ENCODE measurements at places on chromosomes 5 and 9.

DNA sequence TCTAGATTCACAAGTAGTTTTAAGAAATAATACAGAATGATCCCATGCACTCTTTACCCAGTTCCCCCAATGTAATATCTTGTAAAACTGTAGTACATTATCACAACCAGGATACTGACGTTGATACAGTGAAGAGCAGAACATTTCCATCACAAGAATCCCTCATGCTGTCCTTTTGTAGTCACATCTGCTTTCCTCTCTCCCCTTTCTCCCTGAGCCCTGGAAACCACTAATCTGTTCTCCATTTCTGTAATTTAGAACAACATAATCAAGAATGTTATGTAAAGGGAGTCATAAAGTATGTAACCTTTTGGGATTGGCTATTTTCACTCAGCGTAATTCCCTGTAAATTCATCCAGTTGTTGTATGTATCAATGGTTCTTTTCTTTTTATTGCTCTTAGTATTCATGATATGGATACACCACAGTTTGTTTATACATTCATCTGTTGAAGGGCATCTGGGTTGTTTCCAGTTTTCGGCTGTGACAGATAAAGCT is 61.1 kb downstream of the ERCC6L2 start:
- no peak for DNase-seq

DNA sequence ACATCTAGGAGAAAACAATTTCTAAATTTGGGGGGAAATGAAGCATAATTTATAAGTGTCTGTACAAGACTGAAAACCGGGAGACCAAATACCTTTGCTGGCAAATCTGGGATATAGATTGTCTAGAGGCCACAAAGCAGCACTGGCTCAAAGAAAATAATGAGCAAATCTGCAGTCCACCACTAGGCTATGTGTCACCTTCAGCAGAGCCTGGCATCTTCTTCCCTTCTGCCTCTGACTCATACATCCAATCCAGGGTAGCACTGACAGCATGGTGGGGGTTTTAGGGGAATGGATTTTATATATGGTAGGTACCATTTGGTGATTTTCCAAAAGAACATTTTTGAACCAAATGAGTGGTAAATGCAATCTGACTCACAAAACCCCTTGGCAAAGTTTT is 12.8 kb downstream of the FAM81B start:
- no peak for DNase-seq

DNA sequence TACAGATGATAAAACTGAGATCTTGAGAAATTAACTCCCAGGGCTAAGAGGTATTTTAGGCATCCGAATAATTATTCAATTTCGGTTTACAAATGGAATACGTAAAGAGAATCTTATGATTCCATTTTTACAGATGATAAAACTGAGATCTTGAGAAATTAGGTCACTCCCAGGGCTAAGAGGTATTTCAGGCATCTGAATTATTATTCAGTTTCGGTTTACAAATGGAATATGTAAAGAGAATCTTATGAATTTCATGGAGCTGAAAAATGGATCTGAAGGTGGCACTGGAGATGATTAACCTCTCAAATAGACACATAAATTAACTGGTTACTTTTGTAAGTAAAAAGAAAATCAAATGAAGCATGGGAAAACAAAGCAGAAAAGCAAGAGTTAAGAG is 44.2 kb downstream of the FGF1 start:
- DNase-seq: no peak

DNA sequence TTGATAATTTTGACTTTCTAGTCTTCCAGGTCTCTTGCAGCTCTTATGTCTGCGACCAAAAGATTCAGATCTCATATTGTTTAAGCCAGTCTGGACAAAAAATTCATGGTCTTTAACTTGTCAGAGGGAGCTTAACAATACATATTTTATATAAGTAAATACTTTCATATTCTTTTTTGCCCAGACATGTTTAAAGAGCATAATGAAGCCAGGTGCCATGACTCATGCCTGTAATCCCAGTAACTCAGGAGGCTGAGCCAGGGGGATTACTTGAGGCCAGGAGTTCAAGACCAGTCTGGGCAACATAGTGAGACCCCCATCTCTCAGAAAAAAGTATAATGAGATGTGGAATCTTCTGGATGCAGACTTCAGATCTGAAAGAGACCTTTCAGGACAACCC is 69.8 kb downstream of the JMY start:
- no peak for DNase-seq

DNA sequence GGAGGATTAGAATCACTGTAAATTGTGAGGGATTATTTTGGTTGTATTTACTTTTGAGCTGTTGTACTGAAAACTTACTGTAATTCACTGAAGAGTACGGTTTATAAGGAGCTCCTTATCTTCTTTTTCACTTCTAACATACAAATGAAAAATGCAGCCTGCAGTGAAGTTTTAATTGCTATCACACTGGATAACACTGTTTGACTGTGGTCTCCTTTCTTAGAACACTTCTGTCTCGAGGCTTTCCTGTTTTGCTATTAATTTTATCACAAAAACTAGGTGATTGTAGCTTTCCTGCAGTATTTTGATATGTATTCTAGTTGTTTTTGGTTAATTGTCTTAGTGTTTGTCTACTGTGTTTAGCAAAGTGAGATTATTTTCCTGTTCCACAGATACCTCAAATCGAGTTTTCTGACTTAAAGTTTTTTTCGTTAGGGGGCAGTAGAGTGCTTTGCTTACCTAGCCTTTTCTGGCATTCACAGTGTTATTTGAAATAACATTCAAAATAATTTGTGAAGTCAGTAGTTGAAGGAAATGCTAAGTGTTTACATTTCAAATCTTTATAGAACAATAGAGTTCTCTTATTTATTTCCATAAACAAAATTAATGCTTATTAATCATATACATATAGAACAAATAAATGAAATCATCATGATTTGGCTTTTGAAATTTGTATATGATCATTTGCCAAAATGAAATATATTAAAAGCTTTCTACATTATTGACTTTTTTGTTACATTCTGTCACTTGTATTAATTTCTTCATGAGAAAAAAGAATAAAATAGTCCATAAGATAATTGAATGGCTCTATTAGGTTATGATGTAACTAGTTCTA is 52.9 kb downstream of the COMMD10 start:
- no peak for DNase-seq

DNA sequence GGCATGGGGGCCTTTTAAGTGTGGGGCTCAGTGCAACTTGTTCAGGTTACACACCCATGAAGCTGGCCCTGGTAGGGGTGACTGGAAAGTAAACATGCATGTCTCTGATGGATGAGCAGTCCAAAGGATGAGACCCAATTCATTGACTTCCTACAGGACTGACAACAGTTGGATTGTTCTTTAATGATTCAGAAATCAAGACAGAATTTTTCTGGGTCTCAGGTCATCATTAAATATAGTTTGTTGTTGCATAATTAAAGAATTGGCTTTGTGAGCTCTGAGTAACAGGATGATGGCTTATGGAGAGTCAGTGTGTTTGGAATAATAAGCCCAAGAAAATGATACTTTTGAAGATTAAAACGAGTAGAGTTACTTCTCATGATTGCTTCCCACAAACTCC is 604.2 kb upstream of the CLINT1 start:
- DNase-seq: no peak

DNA sequence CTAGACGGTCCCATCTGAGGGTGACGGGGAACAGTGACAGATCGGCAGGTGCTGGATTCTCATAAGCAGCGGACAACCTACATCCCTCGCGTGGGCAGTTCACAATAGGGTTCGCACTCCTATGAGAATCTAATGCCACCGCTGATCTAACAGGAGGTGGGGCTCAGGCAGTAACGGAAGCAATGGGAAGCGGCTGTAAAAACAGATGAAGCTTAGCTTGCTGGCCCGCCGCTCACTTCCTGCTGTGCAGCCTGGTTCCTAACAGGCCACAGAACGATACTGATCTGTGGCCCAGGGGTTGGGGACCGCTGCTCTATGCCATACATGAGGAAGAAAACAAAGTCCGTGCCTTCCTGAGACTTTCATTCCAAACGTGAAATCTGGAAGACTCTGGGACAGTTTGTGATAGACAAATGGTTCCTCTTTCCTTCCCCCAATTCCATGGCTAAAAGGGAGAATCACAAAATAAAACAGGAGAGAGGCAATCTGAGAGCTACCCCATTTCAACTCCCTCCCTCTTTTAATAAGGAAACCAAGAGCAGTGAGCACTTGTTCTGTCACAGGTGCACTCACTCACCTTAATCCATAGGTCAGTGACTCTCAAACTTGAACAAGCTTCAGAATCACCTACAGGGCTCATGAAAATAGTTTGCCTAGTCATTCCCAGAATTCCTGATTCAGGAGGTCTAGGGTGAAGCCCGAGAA is 12.1 kb downstream of the PDCL start:
- DNase-seq: peak; percentile 33

GRCh38 chr5:33713136-33713765 is 178.5 kb downstream of the ADAMTS12 start:
- no peak for DNase-seq

DNA sequence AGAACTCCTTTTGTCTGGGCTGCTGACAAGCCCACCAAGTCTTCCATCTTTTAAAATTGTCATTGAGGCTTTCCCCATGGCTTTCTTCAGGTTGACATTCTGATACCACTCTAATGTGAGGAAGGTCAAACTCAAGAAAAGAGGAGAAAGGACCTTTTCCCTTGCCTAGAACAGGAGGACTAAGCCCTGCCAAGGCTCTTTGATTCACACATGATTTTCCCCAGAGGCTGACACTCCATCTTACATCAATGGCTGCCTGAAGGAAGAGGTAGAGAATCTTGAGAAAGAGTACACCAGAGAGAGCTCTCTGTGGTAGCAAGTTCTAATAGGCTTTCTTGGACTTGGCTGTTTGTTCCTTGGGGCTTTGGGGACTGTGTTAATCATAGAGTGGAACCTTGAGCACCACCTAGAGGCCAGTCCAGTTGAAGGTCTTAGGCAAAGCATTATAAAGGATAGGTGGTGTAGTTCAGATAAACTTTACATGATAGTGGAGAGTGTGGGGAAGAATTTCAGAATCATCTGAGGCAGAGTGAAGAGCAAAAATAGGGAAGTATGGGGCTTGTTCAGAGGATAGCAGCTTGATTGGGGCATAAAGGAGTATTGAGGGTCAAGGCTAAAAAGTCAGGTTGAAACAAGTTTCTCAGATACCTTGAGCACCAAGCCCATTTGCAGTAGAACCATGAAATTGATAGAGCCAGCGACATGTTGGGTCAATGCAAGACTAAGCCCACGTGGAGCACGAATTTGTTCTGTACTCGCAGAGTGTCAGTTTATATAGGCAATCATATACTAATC is 36.7 kb downstream of the NDFIP1 start:
- peak; percentile 6 for DNase-seq

DNA sequence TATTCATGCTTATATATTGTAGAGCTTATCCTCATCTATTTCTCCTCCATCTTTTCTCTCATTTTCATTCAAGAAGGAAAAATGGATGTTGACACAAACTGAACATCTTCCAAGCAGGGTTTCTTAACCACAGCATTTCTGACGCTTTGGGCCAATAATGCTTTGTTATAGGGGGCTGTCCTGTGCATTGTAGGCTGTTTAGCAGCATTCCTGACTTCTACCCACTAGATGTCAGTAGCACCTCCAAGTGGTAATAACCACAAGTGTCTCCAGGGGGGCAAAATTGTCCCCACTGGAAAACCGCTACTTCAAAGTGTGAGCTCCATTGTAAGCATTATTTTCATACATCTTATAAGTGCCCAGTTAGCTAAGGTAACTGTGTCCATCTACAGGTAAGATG is 2.6 kb upstream of the TXNDC8 start:
- DNase-seq: no peak

- peak; percentile 17 for DNase-seq
Observed at GRCh38 chr9:35749515-35750255, 598 bp downstream of the RGP1 start.

- DNase-seq: no peak
Observed at GRCh38 chr5:54882101-54882500, 103.3 kb downstream of the ESM1 start.

- DNase-seq: no peak
Observed at GRCh38 chr5:125487231-125487630, 740.8 kb upstream of the ZNF608 start.

- DNase-seq: no peak
Observed at GRCh38 chr9:125600194-125600593, 106.8 kb downstream of the MAPKAP1 start.

GRCh38 chr9:114394523-114395333 is 6.9 kb upstream of the AKNA start:
- DNase-seq: no peak

- no peak for DNase-seq
Observed at GRCh38 chr9:6632516-6633183, 12.9 kb downstream of the GLDC start.

DNA sequence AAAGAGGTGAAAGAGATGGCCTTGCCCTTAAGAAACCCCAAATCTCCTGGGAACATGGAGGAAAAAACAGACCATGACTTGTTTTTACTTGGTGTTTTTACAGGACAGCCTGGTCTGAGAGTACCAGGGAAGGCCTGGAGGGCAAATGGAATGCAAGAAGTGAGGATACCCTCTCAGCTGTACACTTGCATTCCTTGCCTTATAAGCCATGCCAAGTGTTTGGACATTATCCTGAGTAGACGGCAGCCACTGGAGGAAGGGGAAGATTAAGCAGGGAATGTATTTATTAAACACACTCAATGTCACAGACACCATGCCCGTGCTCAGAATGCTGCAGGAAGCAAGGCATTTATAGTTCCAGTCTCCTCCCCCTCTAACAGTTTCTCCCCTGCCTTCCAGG is 581.4 kb downstream of the CDK5RAP2 start:
- no peak for DNase-seq

- no peak for DNase-seq
Observed at GRCh38 chr9:89915187-89915586, 310.4 kb downstream of the GADD45G start.

GRCh38 chr9:114282926-114283325 is 40.0 kb upstream of the ORM1 start:
- no peak for DNase-seq

DNA sequence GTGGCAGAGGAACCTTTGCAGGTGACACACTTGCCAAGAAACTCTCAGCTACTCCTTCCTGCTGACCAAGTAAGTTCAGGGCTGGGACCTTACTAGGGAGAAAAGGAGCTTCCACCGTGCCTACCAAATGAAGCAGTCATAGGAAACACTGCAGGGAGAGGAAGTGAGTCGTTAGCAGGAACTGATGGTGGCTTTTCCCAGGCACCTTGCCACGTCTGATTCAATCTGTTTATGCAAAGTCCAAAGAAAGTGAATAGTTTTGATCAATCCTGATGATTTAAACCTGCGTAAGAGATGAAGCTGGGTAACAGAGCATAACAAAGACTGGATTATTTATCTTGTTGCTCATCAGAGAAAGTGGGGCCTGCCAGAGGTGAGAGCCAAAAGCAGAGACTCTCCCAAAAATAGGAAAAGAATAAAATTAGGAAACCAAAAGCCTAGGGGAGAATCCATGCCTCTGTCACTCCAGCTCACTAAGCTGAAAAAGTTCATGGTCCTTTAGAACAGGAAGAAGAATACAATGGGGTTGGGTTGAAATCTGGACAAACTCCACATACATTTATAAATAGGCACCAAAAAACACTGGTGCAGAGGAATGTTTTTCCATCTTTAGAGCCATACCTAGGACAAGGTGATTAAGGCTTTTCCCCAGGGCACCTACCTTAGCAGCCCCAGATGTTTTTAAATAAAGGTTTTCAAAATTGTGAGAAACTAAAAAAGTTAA is 9.3 kb upstream of the PFDN1 start:
- no peak for DNase-seq

- no peak for DNase-seq
Observed at GRCh38 chr5:115766608-115767007, 49.9 kb downstream of the CDO1 start.

All from activated T-helper 1 cell treated with Interleukin-2 at 50 U/mL for 16 hours (primary cell).